Fibroblast of upper back skin (primary cell): ENCODE measurements at places on chromosomes 1 and 21.
A peak's percentile ranks its signal among the peaks of the same experiment; 100 is the strongest.

GRCh38 chr1:195768936-195769335, 839.3 kb downstream of the KCNT2 start:
- DNase-seq = peak; percentile 45

GRCh38 chr1:3656450-3657095, 4.3 kb downstream of the TP73 start:
- no peak for DNase-seq

DNA sequence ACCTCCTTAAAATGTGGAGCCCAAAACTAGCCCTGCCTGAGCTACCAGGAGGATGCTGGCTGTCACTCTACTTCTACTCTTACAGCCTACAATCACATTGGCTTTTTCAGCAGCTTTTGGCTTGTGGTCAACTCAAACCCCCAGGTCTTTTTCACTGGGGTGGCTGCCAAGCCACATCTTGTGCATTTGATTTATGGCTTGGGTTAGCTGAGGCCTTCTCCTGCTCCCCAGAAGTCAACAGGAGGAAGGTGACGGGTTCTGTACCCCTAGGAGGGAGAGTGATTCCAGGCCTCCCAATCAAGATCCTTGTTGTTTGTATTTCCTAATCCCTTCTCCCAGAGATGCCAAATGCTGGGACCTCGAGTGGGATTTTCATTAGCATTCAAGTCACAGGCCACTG, 124.3 kb downstream of the LACTBL1 start:
- peak; percentile 53 for DNase-seq

- no peak for DNase-seq
Observed at GRCh38 chr1:173012126-173012525, 38.6 kb downstream of the TNFSF18 start.

DNA sequence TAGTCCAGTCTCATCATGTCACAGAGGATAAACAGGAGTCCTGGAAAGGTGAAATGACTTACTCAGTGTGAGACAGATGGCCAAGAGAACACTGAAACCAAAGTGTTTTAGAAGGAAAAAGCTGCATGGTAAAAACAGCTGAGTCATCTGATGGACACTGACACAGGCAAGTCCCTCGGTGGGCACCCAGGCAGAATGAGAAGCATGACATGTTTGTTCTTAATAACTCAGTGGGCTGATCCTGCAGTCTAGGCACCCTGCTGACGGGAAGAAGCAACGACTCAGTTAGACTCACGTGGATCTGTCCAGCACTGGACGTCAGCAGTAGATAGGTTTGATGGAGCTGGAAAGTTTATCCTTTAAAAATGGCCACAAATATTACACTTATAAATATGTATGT, 116.9 kb downstream of the RGS7 start:
- DNase-seq = no peak

DNA sequence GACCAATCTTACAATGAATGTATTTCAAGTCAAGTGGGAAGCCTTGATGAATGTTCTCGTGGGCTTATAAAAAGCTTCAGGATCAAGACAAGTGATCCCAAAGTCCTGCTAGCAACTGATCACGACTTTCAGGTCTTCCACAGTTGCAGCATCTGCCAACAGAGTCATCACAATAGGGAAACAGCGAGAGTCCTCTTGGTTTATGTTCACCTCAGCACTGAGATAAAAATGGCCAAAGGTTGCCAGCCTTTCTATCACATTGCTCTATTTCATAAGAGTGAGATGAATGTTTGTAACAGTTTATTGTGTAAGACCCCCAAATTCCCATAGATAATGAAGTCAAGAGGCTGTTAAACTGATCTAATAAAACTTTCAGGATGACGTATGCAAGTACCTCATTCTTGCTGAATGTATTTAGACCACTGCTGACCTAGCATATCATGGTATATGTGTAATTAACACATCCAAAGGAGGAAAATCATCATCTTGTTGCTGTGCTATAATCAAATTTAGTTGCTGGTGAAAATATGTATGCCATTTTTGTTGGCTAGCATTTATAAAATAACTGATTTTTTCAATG, 150.6 kb downstream of the TGFBR3 start:
- DNase-seq = no peak

- DNase-seq = peak; percentile 9
Observed at GRCh38 chr21:38140207-38140903, 116.4 kb upstream of the KCNJ15 start.

- DNase-seq = no peak
Observed at GRCh38 chr1:89594096-89594740, 38.7 kb upstream of the LRRC8C start.
